ENCODE measurements at places on chromosomes 12 and 14.

- DNase-seq: no peak
These were observed 36.3 kb downstream of the BORCS5 start for GRCh38 chr12:12393171-12393570.

- no peak for DNase-seq
These were observed 583.5 kb upstream of the TBX3 start for GRCh38 chr12:115267464-115267863.

GRCh38 chr12:126688556-126688955 is 1578.4 kb upstream of the TMEM132C start:
- no peak for DNase-seq

GRCh38 chr14:90941706-90942105 is 118.7 kb downstream of the RPS6KA5 start:
- no peak for DNase-seq

DNA sequence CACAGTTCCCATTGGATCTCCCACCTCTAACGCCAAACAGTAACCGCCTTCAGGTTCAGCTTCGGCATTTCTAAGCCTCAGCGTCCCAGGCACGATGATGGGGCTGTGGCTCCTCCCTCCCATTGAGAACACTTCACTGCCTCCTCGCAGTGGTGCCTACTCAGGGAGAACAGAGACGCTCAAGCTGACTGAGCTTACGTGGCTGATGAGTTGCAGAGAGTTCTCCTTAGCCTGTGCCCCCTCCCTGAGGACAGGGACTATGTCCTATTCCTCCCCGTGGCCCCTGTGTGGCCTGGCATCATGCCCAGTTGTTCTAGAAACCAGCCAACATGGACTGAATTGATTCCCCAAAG is 87.0 kb downstream of the ITPK1 start:
- no peak for DNase-seq

DNA sequence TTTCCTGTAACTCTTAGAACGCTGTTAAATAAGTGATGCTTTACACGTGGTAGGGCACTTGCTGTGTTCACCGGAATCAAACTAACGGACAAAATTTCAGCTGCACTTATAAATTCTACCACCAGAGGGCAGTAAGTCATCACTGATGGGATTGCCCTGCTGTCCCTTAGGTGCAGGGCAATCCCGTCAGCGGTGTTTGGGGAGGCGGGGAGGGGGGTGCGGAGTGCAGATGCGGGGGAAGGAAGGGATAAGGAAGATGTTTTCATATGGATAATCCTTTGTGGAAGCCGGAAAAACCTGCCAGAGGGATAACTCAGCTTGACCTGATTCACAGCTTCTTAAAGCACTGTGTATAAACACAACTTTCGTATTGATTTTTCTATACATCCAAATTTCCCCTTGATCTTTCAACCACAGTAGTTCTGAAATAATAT is 21.7 kb upstream of the SLC10A1 start:
- DNase-seq: no peak

DNA sequence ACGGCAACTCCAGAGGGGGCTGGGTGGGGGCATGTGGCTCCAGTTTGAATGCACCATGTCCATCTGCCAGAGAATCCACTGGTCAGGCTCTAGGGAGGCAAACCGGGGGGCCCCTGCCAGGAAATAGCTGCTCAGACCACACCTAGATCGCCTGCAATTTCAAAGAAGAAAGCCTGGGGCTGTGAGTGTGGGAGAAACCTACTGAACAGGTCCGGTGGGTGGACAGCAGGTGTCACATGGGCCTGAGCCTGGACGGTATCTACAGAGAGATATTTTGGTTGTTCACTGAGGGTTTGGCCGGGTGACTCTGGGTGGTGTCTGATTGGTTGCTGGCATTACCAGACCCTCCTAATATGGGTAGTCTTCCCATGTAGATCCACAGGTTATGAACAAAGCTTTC is 32.0 kb downstream of the DAO start:
- DNase-seq: no peak

GRCh38 chr14:97349946-97350345 is 552.8 kb downstream of the VRK1 start:
- DNase-seq: no peak

- no peak for DNase-seq
These were observed 57.5 kb downstream of the RASSF3 start for GRCh38 chr12:64667793-64668192.

DNA sequence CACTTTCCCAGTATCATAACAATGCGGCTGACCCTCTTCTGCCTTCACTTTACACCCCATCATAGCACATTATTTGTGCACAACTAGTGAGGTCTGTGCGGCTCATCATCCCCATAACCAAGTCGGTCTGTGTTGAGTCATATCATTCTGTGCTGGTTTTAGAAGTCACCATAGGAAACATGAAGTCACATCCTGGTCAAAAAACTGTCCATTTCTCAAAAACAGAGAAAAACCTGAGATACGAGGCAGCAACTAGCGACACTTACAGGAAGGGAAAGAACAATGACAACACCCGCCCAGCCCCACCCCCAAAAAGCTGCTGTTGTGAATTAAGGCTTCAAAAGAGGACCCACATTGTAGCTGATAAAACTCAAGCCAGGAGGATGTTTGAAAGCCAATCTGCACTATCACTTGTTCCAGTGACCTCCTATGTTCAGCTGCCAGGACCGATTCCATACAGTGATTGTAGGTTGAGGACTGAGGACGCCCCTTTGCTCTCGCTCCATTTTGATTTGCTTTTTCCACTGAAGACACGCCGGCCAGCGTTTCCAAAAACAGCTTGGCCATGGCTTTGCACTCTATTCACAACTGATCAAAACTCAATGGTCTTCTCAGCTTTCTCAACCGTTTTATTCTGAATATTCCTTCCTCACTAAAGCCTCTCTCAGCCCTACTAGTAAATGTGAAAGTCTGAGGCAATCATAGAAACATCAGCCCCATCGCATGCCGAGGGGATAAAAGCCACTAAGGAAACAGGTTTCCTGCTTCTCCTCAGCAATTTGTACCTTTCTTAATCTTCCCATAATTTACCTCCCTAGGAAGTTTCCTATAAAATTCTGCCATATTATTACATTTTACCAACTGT is 87.5 kb downstream of the DUSP16 start:
- DNase-seq: no peak

GRCh38 chr12:103887738-103888137 is 42.5 kb upstream of the HSP90B1 start:
- DNase-seq: no peak

- DNase-seq: no peak
These were observed 121.3 kb downstream of the TBX3 start for GRCh38 chr12:114562654-114563053.

DNA sequence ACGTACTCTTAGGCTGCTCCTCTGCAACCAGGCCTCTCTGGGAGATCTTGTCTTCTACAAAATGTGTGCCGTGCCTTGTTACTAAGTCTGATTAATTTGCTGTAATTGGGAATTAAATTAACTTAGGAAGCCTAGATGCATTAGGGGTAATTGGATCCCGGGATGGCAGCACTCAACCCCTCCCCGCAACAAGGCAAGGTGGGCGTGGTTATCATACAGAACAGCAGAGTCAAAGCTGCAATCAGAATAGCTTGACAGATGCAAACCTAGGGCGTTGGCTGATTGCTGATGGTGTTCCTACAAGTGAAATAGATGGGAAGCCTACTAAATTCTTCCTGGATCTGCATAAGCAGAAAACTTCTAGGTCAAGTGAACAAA is 34.5 kb upstream of the NFYB start:
- DNase-seq: no peak

DNA sequence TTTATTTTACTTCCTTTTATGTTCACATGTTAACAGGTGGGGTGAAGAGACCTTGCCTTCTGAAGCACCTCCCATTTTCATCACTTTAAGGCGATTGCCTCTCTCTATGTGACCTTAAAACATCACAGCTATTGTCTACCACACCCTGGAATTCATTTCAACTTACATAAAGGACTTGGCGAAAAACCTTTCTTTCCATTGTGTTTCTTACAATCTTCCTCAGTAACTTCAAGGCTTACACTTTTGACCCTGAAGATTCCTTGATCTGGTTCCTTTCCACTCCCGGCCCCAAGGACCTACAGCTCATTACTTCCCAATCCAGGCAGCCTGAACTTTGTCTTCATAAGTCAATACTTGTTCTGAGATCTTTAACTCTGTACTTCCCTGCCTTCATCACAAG is 443.3 kb downstream of the ADAMTS20 start:
- no peak for DNase-seq

DNA sequence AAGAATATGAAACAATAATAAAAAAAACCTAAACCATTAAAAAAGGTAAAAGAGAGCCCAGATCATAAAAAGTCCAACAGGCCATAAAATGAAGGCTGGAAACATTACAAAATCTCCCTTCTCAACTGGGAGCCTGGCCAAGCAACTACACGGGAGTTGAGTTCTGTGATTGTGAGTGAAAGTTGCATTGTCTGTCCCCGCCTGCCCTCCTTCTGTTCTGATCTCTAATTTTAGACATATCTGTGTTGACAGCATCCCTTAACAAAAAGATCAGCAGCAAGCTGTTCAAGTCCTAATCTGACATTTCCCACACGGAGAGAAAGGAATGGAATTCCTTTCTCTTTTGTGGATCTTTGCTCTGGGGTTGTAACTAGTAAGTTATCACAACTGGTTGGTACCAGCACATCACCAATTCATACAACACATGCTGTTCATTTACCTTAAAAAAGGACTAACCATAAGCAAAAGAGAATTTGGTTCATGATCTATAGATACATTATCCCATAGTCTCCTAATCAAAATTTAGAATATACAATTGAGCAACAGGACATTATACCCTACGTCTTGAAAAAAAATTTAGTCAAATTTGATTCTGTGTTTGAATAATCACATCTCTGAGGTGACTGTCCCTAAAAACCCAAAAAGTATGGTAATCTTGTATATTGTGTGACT is 205.1 kb upstream of the GZMB start:
- DNase-seq: no peak

DNA sequence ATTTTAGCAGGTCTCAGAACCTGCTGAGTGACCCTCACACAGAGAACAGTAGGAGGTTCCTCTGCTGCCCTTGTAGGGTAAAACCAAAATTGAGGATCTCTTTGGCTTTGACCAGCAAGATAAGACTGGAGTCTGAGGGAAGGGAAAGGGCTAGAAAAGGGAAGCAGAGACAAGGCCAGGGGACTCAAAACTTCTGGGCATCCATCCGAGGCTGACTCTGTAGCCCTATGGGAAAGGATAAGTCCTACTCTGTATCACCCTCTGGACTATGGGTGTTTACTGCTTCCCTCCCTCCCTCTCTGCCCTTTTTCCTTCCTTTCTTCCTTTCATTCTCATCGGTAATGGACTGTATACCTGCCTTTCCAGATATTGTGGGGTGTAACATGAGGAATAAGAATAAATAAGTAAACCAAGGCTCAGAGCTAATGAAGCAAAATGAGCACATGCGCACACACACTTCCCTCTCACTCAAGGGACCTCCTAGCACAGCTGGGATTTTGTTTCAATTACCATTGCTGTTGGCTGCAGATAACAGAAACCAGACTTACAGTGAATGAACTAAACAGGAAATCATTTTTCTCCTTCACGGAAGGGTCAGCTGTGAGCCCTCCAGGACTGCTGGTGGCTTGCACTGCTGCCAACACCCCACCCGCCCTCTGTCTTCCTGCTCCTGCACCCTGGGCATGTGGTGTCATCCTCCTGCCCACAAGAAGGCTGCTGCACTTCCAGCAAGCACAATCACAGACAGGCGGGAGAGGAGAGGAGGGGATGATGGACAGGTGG is 404.4 kb upstream of the CCDC196 start:
- no peak for DNase-seq

DNA sequence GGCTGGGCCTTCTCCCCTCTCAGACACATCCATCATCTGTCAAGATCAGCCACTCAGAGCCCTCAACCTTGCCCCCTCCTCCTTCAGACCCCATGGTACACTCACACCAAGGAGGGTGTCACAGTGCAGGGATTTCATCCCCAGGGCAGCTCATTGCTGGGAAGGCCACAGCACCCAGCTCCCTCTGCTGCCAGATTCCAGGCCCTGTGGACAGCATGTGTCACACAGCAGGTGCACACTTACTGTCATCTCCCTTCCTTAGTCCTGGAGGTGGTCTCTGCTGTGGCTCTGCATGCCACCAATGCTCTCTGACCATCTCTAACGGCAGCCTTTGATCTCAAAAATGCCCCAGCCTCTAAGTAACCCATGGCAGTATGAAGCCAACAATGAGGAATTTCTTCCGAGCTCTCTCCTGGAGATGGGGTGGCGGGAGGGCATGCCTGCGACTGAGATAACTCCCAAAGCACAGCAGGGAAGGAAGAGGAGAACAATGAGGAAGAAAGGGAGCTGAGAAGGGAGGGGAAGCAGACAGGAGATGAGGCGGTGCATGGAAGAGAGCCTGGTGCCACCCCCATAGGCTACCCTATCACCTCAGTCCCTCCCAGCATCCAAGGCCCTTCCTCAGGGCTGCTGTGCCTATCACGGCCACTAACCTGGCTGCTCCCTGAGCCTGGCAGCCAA is 101.0 kb downstream of the SINHCAF start:
- no peak for DNase-seq

DNA sequence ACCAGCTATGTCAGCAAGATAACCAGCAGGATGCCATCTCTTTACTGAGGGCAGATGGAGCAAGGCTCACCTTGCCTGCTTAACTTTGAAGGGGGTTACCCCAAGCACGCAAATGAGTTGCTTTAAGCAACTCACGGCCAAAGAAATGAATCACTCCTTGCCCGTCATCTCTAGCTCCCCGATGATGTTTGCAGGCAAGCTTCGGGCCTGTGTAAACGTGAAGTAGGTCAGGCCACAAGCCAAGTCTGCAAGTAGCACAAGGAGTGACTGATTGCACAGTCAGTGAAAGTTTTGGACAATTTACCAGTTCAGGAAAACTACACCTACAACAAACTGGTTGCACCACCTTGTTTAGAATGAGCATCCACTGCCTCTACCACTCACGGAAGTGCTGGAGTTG is 699.7 kb upstream of the TBX3 start:
- DNase-seq: no peak

GRCh38 chr12:95335948-95336347 is 118.3 kb downstream of the VEZT start:
- no peak for DNase-seq

- DNase-seq: no peak
These were observed 136.3 kb upstream of the PLXNC1 start for GRCh38 chr12:94012071-94012470.

DNA sequence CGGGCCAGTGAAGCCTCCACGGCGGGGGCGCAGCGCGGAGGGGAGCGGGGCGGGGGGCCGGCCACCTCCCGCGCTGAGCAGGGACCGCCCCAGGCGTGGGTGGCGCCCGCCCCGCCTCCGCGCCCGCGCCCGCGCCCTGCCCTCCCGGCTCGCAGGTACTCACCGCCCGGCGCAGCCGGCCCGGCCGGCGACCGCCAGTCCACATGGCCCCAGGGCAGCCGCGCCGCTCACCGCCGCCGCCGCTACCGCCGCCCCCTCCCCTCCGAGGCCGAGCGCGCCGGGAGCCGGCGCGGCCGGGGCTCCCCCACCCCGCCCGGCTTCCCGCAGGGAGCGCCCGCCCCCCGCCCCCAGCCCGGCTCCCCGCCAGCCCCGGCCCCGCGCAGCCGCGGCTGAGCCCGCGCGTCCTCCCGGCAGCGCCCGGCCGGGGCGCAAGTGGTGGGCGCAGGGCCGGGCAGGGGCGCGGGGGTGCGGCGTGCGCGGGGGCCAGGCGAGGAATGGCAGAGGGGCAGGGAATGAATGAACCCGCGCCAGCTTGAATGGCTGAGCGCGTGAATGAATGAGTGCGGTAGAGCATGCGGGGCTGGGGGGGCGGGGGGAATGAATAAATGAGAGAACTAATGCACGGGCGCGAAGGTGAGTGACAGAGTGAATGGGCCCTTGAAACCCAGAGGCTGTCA is at the start of gene BEGAIN:
TSS of gene BEGAIN (minus strand) at position 332 of the 677 bp plus-strand sequence. CDS start at position 205, 127 bp downstream.
- no peak for DNase-seq

Data from NCI-H1048 (cell line).